LHCN-M2 (cell line): ENCODE measurements at places on chromosomes 6 and 20.

GRCh38 chr20:19807191-19807945, 49.3 kb downstream of the RIN2 start:
- peak; percentile 80 for DNase-seq

DNA sequence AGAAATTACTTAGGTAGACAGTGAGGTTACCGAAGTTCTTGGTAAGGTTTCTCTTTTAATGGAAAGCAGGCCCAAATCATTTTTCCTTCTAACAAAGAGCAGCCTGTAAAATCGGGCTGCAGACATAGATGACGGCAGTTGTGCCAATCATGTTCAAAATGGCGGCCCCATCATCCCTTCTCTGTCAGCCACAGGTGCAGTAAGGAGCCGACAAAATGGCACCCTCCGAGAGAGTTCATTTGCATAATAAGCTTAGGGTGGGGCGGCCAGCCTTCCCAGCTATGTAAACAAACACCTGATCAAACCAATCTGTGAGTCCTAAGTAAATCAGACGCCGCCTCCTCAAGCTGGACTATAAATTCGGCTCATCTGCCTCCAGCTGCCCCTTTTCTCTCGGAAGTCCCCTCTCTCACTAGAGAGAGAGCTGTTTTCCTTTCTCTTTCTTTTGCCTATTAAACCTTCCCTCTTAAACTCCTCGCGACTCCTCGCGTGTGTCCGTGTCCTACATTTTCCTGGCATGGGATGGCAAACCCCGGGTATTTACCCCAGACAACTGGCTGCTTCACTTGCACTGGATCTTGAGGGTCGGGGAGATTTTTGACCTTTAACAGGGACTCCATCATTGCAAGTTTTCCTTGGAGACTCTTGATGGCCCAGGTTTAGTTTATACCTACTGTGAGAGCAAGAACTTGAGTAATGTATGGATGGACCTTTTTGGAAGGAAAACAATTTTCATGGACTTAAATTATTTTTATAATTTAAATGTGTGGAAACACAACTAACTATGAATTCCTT, 8.9 kb upstream of the DDR1 start:
- no peak for DNase-seq

DNA sequence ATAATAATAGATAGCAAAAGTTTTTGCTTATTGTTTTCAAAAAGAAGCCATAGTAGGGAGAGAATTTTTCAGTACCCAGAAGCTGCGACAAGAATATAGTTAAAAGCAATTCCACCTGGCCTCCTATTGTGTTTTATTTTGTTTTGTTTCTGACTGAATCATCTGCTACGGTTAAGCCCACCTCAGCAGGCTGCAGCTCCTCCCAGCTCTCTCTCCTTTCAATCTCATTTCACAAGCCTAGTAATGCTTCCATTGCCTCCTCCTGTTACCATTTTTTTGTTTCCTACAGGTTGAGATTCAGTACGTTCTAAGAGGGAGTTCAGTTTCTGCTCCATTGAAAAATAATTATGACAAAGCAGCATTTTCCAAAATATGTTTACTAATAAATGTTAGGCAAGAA, 77.9 kb downstream of the PCSK2 start:
- DNase-seq, result no peak

DNA sequence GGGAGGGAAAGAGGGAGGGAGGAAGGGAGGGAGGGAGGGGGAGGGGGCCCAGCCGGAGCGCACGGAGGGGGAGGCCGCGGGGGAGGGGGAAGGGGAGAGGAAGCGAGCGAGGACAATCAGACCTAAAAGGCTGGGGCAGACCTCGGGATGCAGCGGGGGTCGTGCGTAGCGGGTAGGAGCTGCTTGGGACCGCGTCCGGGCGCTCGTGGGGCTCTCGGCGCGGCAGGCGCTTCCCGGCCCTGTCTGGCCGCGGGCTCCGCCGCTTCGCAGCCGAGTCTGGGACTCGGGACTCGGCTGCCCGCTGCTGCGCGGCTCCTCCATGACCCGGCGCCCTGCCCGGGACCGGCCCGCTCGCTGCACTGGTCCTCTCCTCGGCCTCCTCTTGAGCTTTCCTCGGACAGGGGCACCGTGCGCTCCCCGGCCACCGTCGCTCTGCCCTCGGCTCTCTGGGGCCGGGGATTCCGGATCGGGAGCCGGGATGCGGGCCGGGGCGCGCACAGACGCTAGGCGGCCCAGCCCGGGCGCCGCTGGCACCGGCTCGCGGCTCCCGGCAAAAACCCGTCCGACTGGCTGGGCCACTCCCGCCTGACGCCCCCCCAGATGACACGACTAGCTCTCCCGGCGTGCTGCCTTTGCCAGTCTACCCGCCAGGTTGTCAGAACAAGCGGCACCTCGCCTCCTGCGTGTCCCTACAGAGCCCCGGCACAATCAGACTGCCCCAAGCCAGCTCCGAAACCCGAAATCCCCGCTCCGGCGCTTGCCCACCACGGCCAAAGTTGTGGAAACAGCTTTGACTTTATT, 2.2 kb downstream of the TFAP2A start:
- no peak for DNase-seq

GRCh38 chr20:37477041-37477440, 44.0 kb upstream of the NNAT start:
- DNase-seq, result no peak

DNA sequence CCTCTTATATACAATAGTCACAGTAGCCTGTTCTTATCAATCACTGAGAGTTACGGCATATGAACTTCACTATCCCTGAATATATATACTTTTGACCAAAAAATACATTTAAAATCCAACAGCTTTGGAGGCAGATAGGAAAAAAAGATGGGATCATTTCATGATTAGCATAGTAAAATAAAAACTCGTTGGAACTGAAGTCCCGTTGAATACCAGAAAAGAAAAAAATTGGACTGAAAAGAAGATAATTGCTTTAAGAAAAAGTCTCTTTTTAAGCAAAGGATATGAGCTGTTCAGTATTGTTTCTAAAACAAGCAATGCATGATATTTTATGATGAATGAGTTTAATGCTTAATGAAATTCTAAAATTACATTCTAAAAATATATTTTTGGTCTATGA, 4.4 kb upstream of the FILIP1 start:
- no peak for DNase-seq

- DNase-seq, result peak; percentile 76
Observed at GRCh38 chr6:126339796-126340609, at the start of gene CENPW. Gene CENPW (plus strand): TSS chr6:126340115. CDS start chr6:126340274, 159 bp downstream.
